Pons (tissue), 1 donor: ENCODE measurements at places on chromosomes 4 and X.

DNA sequence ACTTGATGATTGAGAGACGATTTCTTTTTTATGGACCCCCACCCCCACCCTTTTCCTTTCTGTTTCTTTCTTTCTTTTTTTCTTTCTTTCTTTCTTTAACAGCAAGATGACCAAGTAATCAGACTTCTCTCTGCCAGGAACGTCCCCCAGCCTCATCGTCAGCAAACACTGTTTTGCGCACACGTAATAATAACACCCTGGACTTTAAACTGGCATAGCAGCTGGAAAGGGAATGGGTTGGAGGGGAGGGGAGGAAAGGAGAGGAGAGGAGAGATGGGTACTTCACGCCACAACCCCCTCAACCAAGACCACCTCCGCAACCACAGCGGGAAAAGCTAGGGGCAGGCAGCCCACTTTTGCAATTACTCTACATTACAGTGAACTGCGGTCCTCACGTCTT is 1.1 kb downstream of the GABRA2 start:
- no peak for DNase-seq

- DNase-seq = no peak
Observed at GRCh38 chr4:26793735-26794134, 66.9 kb upstream of the STIM2 start.

- no peak for DNase-seq
Observed at GRCh38 chrX:15151267-15152186, 118.4 kb downstream of the ASB9 start.

DNA sequence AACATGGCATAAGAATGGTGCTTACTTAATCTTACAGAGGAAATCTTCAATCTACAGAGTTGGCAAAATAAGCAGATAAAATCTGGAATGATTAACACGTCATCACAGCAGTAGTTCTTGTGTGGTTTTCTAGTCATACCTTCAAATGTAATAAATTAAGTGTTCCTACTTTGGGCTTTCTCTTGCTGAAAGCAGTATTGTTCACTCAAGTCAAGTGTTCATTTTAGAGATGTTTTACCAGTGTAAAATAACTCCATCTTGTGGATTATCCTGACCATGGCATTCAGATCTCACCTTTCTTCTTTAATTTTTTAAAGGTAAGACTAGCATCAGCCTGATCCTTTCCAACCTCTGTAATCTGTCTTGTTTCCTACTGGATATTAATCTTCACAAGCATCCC is 72.9 kb downstream of the ADAMTS3 start:
- no peak for DNase-seq

DNA sequence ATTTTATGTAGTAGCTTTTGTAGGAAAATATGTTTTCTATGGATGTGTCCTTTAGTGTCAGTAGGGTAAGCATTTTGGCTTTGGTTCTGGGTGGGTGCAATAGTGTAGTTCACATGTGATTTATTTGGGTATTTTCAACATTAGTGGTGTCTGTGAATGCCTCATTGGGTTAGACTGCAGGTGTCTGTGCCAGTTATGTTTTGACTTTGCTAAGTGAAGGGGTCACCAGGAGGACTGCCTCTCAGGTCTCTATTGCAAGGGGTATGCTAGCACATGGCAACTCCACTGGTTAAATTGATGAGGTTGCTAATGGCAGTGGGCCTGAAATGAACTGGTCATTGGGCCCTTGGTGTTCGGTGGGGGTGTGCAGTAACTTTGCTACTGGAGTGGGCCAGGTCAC is 467.1 kb downstream of the NAF1 start:
- DNase-seq = no peak

GRCh38 chrX:40628506-40628905 is 5.3 kb downstream of the MPC1L start:
- DNase-seq = no peak
